ENCODE measurements at places on chromosomes 4 and X.

DNA sequence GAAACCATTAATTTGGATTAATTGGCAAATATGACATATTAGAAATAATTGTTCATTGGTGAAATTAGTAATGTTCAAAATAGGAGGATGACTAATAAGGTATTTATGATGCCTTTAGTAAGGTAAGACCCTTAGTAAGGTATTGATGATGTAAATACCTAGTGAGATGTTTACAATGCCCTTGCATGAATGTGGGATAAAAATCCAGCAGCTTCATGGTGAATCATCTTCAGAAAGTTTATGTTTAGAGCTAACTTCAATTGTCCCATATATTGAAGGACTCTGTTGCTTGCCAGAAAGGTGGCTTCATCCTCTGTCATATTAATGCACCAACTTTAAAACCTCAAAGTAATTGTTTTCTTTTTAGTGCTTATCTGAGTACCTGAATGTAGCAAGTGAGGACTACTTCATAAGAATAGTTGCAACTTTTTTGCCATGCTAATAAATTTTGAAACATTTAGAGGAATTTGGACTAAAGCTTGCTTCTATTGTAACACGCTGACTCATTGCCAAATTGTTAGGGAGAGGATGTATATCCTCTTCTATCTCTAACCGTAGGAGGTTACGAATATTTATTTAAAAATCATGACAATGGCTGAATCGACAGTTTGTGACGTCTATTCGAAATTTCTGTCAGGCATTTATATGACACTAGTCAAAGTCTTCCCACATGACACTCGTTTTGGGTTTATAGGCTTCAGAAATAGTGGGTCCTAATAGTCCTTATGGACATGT is 174.1 kb upstream of the HS3ST1 start:
- DNase-seq = no peak

DNA sequence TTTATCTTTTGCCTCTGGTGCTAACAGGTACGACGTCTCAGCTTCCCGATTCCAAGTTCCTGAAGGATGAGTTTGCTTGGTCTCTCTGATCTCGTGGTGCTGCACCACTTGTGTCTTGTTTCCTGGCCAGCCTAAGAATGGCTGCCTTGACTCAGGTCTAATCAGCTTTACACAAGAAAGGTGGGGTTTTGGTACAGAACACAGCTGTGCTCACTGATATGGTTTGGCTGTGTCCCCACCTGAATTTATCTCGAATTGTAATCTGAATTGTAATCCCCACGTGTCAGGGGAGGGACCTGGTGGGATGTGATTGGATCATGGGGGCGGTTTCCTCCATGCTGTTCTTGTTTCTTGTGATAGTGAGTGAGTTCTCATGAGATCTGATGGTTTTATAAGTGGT is 305.3 kb upstream of the NOCT start:
- no peak for DNase-seq

- DNase-seq = peak; percentile 67
Measured at GRCh38 chrX:43870758-43871419, 11.4 kb downstream of the MAOB start.

DNA sequence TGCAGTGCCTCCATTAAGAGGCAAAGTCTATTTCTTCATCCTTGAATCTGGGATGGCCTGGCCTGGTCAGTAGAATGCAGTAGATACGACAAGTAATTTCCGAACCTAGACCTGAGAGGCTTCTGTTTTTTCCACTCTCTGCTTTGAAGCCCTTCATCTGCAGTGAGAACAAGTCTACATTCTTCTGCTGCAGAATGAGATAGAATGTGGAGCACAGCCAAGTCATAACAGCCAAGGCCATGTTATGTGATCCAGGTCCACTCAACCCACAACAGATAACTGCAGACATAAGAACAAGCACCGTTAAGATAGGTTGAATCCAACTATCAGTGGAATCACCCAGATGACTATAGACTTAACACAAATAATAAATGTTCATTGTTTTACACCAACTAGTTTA is 1297.7 kb downstream of the C4orf33 start:
- DNase-seq = no peak

DNA sequence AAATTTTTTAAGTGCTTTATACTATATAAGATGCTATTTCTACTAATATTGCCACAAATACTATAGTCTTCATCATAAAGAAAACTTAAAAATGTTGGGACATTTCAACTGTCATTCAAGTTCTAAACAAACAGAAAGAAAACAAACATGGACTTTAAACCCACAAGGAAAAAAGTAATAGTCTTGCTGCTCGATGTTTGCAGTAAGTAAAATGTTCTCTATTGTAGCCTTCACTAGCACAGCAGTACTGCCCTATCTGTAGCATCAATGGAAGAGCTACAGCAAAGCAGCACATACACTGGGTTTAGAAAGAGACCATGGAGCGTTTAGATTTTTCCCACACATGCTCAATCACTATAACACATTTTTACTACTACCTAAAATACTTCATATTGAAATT is 146.8 kb downstream of the KLHL13 start:
- no peak for DNase-seq

DNA sequence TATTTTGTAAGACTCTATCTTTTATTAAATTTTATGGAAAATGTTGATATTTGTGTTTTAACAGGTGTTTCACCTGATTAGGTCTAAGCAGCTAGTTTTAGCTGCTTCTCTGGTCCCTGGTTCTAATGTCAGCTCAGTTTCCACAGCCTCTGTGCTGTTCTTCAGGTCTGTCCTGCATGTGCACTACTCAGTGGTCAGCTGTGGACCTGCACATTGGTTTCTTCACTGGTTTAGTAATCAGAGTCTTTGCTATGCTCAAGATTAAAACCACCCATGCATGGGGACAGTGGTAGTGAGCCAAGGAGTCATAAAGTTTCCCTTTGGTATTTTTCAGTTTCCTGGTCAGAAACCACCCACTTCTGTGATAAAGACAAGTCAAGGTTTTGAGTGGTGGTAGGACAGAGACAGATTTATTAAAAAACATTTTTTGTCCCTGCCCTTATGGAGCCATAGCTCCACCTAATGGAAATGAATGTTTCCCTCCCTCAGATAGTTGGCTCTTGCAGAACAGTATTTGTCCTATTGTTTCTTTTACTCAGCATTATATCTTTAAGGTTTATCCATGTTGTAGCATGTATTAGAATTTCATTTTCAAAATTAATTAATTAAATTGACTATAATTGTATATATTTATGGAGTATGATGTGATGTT is 36.8 kb upstream of the VBP1 start:
- peak; percentile 2 for DNase-seq

DNA sequence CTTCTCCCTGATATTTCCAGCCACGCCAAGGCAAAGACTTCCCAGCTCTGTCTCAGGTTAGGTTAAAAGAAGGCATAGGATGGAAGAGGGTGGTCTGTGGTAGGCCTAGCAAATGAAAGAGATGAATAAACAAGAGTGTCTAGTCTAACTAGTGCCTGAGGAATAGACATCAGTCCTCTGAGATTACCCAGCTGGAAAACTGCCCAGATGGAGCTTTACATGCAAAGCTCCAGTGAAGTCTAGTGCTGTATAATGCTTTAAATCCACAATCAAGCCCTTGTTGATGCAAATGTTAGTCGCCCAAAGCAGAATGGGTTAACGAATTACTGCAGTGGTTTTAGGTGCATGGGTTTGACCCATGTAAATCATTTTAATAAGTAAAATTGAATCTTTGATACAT is 24.8 kb upstream of the GUCY1B1 start:
- DNase-seq = no peak

DNA sequence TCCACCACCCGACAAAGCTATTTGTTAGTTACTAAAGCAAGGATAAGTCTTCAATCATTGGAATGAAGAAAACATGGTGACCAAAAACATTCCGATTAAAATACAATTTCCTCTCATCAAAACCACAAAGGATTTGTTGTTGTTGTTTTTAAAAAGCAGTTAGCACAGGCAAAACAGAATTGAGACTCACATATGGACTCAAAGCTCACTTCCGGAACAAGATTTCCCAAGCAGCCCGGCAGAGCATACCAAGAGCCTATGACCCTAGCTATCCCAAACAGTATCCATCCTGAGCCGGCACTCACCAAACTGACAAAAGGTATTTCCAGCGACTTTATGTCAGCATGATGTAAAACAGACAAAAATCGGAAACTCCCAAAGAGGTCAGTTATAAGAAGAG is 39.9 kb downstream of the ADGRA3 start:
- DNase-seq = no peak

DNA sequence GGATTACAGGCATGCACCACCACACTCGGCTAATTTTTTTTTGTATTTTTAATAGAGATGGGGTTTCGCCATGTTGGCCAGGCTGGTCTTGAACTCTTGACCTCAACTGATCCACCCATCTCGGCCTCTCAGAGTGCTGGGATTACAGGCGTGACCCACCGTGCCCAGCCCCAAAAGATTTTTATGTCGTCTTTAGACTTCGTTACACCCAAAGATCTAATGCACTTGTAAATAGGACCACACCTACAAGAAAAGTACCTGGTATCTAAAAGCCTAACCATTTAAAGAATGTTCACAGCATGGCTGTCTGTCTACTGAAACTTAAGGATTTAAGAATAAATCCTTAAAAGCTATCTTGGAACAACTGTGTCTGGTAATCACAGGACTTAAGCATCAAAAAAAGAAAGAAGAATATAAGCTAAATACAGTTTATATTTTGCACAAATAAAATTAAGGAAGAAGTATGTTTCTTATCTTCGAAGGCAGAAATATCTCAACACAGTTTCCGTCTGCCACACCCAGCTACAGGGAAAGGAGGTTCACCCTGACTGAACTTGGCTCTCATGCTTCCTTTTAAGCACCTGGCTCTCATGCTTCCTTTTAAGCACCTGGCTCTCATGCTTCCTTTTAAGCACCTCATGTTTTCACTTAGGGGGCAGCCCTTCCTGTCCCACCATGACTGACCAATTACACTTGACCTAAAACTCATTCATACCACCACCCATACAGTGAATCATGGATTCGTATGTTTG is 92.0 kb upstream of the STS start:
- DNase-seq = no peak

DNA sequence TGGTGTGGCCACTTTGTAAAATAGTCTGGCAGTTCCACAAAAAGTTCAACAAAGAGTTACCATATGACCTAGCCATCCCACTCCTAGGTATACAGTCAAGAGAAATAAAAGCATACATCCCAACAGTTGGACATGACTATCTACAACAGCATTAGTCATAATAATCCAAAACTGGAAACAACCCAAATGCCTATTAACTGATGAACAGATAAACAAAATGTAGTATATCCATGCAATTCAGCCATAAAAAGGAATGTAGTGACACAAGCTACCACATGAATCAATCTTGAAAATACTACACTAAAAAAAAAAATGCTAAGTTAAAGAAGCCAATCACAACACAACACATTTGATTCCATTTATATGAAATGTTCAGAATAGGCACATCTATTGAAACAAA is 16.1 kb downstream of the MED14 start:
- DNase-seq = no peak

- peak; percentile 53 for DNase-seq
Measured at GRCh38 chrX:37578045-37578444, 6.6 kb downstream of the LANCL3 start.

DNA sequence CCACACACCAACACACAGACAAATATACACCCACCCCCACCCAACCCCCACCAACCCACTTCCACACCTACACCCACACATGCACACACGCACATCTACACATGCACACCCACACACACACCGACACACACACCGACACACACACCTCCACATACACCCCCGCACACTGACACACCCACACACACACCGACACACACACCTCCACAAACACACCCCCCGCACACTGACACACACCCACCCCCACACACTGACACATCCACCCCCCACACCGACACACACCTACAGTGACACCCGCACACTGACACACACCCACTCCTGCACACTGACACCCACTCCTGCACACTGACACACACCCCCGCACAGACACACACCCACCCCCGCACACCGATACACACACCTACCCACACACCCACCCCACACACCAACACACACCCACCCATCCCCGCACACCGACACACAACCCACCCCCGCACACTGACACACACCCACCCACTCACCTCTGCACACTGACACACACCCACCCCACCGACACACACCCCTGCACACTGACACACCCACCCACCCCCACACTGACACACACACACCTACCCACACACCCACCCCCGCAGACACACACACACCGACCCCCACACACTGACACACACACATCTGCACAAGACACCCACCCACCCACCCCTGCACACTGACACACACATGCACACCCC is 31.1 kb downstream of the FGFRL1 start:
- DNase-seq = no peak

GRCh38 chr4:97819294-97819693 is 324.0 kb downstream of the STPG2 start:
- DNase-seq = no peak

GRCh38 chrX:121254336-121254735 is 206.9 kb downstream of the GLUD2 start:
- DNase-seq = peak; percentile 1

DNA sequence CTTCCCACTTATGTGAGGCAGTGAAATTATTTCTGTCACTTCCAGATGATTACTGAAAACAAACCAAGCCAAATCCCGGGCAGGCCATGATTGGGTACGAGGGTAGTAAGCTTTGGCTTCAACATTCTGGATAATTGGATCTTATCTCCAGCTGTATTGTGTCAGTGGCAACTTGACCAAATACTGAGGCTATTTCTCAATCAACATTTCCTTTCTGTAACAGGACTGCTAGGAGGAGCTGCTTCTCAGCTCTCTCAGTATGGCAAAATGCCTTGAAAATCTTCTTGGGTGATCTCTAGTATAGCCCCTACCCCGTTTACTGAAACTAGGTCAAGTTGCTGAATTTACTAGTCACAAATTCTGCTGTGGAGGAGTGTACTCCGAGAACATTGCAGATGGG is 169.3 kb upstream of the FRMPD4 start:
- DNase-seq = no peak

DNA sequence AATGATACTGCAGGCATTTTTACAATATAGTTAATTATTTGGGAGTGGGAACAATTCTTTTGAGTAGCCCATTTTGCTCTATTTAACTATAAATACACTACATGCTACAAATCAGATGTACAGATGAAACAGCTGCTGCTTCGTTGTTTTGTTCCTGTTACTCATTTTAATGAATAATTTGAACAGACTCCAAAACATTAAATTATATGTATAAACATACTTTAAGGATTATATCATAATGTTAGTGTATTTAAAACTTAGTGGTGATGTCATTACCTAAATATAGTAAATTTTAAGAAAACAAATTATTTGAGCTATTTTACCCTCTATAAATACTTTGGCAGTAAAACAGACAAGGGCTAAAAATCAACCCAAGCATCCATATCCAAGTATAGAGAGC is 60.7 kb downstream of the GAB1 start:
- DNase-seq = no peak
